Sigmoid colon (tissue), 7 donors: ENCODE measurements at places on chromosomes 2 and 18. TPM values are rescaled to one million over a fixed set of nuclear protein-coding genes. Genes with fewer than 3 reads are reported as not detected.

Gene UGT1A10
- not detected for total RNA-seq

Gene TIA1
- 132 TPM for total RNA-seq

DNA sequence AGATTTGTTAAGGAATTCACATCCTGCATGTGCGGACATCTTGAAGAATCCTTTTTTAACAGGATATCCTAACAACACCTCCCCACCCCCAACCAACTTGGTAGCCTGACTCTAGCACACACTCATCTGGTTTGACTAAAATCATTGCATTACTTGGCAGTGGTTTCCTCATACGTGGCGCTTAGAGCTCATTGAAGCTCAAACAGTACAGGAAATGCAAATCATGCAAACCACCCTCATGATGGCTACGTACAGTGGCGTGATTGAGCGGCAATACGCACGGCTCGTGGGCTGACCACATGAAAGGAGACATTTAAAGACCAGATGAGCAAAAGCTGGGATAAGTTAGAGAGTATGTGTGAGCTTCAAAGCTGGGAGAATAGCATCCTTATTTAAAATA is 336.2 kb downstream of the ZEB2 start:
- no peak for DNase-seq

- DNase-seq = no peak
Observed at GRCh38 chr2:162828545-162828944, 10.0 kb downstream of the KCNH7 start.

DNA sequence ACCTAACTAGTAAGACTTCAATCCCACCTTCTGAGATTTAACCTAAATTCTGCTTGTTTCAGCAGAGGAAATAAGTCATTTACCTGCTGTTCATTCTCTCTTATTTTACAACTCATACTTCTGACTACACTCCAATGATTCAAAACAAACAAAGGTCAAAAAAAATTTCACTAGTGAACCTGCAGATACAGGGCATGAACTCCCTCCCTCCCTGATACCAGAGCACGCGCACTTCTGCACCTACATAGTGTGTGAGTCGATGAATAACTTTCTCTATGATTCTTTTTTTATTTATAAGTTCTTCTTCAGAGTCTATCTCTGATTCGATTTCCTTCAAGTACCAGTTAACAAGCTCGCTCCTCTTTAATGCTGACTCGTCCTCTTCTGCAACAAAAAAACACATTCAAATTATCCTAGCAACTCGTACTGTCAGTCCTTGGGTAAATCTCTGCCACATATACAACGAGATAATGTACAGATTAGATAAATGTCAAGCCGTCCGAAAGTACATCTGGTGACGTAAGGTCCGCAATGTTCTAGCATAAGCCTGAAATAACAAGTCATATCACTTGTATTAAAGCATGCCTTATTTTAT is 7.4 kb upstream of the LCT start:
- DNase-seq = no peak
